CD4-positive, alpha-beta T cell treated with Interleukin-12 subunit alpha and Interleukin-12 subunit beta, for 1 hour (primary cell): ENCODE measurements at places on chromosomes 2 and 18.

DNA sequence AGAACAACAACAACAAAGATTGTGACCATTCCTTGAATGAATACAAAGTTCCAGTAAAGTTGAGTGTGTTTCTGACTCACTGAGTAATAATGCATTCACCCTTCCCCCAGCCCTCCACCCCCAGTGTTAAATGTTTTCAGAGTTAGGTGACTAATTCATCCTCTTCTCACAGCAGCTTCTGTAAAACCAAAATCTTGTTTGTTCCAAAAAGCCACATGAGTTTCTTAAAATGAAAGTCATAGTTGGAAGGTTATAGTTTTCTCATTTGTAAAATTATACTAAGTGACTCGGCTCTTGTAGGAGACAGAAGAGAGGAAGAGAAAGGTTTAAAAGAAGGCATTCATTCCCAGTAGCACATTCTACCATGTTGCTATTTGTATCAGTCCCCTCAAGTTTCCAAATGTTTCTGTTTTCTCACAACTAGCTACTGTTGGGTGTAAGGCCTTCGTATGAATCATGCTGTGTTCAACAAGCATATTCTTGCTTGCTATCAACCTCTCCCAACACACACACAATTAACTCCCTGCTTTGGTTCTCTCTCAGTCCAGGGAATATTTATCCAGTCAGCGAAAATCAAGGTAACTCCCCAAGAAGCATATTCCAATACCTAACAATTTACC is 75.3 kb downstream of the MBD2 start:
- no peak for DNase-seq

DNA sequence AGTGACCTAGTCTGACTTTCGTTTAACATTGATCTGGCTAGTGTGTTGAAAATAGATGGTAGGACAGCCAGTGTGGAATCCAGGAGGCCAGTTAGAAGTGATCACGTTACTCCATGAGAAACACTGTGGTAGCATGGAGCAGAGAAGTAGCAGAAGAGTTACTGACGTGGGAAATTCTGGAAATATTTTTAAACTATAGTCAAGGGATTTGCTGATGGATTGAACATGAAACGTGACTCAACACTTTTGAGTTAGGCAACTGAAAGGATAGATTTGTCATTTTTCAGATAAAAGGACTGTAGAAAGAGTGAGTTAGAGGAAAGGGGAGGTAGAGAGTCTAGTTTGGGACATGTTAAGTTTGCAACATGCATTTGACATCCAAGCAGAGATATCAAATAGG is 130.4 kb downstream of the IRS1 start:
- no peak for DNase-seq

- no peak for DNase-seq
Observed at GRCh38 chr18:77095391-77096371, 36.9 kb downstream of the MBP start.

- DNase-seq = no peak
Observed at GRCh38 chr2:19050354-19050753, 308.1 kb downstream of the OSR1 start.

DNA sequence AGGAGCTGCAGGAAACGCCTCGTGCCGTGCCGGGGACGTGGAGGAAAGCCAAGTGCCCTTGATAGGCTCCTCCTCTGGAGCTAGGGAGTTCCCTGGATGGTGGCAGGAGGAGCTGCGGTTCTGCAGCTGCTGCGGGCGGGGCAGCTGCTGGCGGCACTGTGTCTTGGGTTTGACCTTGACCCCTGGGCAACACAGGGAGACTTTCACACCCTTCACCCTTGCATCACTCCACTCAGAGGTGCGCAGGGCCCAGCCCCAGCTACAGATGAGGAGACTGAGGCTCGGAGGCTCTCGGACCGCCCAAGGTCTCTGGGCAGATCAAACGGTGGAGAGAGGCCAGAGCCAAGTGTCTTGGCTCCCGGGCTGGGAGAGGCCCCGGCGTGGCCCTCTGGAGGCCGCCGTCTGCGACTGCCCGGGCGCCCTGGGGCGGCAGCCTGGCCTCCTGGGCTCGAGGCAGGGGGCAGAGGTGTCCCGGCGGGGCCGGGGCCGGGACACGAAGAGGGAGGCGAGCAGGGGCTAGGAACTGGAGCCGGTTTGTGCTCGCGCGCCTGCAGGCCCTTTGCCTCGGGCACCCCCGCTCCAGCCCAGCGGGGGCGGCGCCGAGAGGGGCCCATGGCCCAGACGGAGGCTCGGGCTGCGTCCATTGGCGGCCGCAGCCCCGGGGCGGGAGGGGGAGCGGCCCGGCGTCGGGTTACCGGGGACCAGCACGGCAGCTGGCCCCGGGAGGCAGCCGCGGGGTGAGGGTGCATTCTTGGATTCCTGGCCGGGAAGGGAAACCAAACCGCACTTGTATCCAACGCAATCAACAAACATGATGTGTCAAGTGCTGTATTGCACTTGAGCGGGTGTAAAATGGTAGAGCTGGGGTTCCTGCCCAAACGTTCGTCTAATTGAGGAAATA is 129.6 kb upstream of the SLC1A4 start:
- no peak for DNase-seq
